Stimulated activated CD8-positive, alpha-beta memory T cell treated with anti-CD3 and anti-CD28 coated beads, Interleukin-7, amount 100 ng/mL, for 1 hour (primary cell): ENCODE measurements at places on chromosomes 7 and 10.

GRCh38 chr7:116167177-116167576 lies 43.2 kb upstream of the TES start:
- no peak for DNase-seq

- no peak for DNase-seq
These were observed 263.3 kb downstream of the SNX10 start for GRCh38 chr7:26554952-26555351.

DNA sequence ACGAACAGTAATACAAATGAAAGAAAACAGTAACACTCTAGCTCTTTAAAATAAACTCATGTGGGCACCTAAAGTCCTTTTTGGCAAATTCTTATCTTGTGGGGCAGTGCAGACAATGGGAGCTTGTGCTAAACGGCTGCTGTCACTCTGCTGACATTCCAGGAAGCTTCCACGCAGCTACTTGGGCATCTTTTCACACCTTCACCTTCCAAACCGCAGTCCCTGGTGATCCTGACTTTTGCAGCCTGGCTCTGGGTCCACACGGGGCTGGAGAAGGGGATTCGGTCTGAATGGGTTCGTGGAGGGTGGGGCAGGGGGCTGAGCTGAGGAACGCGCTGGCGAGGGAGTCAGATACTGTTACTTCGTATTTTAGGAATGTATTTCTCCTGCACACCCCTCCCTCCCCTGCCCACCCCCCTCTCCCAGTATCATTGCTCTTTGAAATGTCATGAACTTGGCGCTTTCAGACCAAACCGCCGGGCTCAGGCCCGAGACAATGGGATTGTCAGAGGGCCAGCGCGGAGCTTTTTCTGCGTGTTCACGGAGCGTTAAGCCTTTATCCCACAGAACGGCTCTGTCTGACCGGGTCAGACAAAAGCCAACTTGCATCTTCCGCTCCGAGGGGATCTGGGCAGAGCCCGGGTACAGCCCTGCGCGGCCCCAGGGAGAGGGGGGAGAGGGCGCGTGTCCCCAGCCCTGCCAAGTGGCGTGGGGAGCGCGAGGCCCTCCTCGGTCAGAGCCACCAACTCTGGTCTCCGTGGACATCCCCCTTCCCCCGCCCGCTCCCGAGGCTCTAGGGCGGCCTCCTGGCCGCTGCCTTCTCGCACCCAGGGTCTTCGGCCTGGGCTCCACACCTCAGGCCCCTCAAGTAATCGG lies 76.7 kb upstream of the EN2 start:
- DNase-seq, result no peak

DNA sequence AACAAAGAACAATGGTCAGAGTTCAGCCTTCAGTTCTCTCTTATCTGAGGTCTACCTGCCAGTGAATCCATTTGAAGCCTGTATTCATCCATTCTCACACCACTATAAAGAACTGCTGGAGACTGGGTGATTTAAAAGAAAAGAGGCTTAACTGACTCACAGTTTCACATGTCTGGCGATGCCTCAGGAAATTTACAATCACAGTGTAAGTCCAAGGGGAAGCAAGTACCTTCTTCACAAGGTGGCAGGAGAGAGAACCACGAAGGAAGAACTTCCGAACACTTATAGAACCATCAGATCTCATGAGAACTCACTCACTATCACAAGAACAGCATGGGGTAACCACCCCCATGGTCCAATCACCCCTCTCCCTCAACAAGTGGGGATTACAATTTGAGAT lies 33.0 kb upstream of the SLC25A13 start:
- no peak for DNase-seq

GRCh38 chr7:135684699-135685098 lies 22.4 kb downstream of the STMP1 start:
- no peak for DNase-seq

GRCh38 chr7:42236976-42237810 lies at the start of gene GLI3:
Gene GLI3, minus strand, starts transcription at chr7:42237209. Its CDS starts 13,956 bp downstream, at chr7:42223253.
- DNase-seq, result no peak

DNA sequence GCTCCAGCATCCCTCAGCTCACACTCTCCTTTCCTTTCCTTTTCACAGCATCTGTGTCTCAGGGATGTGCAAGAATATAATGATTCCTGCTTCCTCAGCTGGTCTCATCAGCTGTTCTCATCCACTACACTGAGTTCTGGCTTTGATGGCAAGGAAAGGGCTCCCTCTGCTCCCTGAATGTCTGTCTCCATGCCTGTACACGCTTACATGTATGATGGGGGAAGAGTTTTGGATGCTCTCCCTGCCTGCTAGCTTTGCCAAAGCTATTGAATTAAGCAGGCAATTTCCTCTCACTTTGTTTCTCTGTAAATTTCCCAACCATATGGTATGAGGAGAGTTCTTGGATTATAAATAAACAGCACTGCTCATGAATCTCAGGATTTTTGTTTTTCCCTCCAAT lies 254.5 kb downstream of the SORCS3 start:
- no peak for DNase-seq

DNA sequence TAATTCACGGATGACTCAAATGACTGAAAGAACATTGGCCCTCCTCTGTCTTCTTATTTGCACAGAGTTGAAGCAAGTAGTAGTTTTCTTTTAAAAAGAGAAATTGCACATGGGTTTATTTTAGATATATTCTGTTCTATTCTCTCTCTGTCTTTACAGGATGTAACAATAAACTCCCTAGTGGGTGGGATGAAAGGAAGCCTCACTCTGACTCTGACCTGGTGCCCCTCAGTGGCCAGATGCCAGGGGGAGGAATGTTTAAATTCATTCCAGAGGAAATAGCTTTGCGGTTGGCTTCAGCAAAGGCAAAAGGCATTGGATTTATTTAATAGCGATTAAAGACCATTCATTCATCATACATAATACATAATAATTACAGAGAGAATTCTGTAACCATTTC lies 156.4 kb upstream of the MTPN start:
- DNase-seq, result no peak

GRCh38 chr10:110002801-110003523 lies 4.8 kb upstream of the ADD3 start:
- no peak for DNase-seq

DNA sequence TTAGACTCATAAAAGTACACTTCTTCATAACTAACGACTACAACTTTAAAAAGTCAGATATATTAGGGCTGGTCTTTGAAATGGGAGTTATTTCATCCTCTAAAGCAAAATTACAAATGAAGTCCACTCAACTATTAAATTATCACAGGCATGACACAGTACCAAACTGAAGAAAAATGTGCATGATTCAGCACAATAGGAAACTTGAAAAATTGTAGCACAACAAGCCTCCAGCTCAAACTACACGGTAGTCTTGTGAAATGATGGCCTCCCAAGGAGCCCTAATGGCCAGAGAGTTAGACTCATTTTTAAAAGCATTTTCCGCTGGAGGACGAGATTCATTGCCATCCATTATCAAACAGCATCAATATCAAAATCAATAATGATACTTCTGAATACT lies 76.4 kb downstream of the MAGI2 start:
- no peak for DNase-seq

DNA sequence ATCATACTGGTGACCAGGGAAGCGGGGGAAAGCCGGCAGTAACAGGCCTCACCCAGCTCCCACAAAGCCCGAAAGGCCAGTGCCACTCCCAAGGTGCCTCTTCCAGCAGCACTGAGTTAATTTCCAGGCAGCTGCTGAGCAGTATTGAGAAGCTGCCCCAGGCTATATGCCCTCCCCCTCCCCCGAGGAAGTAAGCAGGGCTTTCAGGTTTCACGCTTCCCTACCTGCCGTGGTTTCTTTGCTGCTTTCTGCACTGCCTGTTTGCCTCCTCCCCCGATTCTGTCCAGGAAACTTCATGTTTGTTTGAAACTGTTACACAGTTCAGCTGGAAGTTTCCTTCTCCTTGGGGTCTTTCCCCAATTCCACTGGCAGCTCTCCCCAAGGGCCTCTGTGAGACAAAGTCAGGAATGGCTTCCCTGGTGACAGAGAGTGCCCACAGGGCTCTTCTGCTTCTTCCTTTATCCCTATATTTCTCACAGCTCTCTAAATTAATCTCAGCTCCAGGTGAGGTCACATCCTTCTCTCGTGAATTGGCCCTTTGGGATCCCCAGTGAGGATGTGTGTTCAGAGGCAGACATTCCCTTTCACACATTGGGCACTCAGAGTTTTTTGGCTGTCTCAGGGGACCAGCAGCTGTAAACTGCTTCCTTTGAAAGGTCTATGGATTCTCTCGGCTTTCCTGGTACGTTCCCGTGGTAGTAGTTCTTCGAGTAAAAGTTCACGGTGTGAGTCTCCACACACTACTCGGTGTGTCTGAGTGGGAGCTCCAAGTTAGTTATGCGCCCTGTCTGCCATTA lies 19.4 kb downstream of the C1GALT1 start:
- no peak for DNase-seq

DNA sequence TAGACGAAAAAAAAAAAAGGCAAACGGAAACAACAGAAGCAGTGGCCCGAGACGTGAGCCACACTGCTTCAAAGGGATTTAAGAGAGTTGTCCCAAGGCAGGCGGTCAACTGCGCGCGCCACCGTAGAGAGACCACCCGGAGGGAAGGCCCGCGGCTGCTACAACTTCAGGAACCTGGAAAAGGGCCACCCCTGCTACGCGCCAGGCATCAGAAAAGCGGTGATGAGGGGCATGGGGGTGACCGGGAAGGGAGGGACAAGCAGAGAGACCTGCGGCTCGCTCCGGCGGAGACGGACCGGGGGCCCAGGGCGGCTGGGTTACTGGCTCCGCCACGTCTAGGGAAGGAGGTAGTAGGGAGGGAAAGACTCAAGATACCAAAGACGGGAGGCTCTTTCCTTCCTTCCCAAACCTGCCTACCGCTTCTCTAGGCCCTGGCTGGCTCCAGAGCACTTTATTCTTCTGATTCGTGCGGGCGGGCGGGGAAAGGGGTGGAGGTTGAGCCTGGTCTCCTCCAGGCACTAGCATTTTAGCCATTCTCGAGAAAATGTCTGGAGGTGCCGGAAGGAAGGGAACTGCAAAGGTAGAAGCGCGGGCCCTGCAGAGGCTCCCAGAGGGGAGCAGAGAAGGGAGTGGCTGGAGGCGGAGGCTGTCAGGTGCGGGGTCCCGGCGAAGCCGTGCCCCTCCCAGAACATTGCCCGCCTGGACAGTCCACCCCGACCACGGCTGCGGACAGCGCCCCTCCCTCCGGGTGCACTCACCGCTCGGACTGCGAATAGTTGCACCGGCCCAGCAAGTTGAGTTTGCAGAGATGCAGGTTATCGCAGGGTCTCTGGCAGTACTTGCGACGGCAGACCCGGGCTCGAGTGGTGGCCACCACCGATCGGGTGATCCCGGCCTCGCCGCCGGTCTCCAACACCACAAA lies 993 bp downstream of the ZC3HAV1 start:
- no peak for DNase-seq

DNA sequence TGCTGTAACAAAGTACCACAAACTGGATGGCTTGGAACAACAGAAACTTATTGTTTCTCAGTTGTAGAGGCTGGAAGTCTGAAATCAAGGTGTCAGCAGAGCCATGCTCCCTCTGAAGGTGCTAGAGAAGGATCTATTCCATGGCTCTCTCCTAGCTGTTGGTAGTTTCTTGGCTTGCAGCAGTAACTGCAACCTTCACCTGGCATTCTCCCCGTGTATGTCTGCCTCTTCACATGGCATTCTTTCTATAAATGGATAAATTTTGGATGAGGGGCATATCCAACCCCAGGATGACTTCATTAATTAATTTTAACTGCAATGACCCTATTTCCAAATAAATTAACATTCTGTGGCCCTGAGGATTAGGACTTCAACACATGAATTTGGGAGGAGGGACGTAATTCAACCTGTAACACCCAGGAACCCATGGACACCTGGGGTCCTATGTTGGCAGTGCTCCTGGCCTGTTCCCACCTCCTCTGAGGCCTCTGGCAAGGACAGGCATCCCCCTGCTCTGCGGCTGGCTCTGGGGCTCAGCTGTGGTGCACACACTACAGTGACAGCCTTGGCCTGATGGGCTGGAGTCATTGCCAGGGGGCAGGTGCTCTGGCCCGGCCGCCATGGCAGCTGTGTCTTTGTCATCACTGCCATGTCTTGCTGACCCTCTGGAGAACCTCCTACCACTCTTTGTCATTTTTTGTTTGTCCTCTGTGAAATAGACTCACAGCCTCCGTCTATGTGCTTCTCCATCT lies 30.8 kb downstream of the LSMEM1 start:
- DNase-seq, result no peak

GRCh38 chr7:138887872-138888656 lies 90.1 kb upstream of the ATP6V0A4 start:
- no peak for DNase-seq

GRCh38 chr10:87634311-87634710 lies 25.4 kb upstream of the PAPSS2 start:
- DNase-seq, result no peak

DNA sequence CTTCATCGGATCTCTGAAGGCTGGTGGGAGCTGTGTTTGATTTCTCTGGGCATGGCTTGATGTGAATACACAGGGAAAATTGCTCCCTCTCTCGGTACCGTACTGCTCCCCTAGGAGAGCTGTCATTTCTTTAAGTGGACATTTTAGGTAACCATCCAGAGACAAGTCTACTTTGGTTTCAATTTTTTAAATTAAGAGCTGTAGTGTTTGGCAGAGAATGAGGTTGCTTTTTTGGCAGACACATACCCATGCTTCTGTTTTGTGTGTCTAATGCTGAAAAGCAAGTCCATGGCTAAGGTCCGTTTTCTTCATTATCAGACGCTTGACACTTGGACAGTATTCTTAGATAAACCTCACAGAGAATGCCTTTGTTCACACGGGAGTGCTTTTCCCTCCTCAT lies 61.3 kb upstream of the TRIL start:
- no peak for DNase-seq

DNA sequence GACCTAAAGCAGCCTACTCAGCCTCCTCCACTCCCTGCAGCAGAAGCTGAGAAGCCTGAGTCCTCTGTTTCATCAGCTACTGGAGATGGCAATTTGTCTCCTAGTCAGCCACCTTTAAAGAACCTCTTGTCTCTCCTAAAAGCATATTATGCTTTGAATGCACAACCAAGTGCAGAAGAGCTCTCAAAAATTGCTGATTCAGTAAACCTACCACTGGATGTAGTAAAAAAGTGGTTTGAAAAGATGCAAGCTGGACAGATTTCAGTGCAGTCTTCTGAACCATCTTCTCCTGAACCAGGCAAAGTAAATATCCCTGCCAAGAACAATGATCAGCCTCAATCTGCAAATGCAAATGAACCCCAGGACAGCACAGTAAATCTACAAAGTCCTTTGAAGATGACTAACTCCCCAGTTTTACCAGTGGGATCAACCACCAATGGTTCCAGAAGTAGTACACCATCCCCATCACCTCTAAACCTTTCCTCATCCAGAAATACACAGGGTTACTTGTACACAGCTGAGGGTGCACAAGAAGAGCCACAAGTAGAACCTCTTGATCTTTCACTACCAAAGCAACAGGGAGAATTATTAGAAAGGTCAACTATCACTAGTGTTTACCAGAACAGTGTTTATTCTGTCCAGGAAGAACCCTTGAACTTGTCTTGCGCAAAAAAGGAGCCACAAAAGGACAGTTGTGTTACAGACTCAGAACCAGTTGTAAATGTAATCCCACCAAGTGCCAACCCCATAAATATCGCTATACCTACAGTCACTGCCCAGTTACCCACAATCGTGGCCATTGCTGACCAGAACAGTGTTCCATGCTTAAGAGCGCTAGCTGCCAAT lies 202.2 kb downstream of the ZEB1 start:
- DNase-seq, result no peak

GRCh38 chr7:38881015-38881414 lies 28.0 kb downstream of the VPS41 start:
- no peak for DNase-seq
